ENCODE measurements at places on chromosomes 2 and 18.

GRCh38 chr18:9926977-9927376 is 13.2 kb downstream of the VAPA start:
- DNase-seq, result no peak

GRCh38 chr2:145203891-145204290 is 684.0 kb upstream of the ZEB2 start:
- no peak for DNase-seq

GRCh38 chr2:204407204-204408014 is 137.9 kb upstream of the PARD3B start:
- no peak for DNase-seq

DNA sequence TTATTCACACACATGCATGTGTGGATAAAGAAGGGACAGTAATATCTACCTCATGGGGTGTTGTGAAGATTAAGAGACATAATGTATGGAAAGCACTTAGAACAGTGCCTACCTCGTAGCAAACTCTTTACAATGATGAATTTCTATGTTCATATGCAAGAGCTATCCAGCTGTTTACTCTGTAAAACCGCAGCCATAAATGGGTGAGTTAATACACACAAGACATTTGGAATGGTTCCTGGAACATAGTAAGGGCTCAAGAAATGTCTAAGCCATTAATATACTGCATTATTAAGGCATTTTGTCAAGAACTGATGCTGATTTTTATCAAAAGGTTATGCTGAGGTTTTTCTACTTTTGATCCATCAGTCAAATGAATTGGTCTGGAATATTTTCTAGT is 1076.2 kb downstream of the TSN start:
- no peak for DNase-seq

- no peak for DNase-seq
Measured at GRCh38 chr2:2503864-2504418, 172.9 kb upstream of the MYT1L start.

GRCh38 chr2:12778369-12778768 is 61.6 kb downstream of the TRIB2 start:
- DNase-seq, result no peak

GRCh38 chr2:170917957-170918356 is 11.1 kb upstream of the GORASP2 start:
- no peak for DNase-seq

GRCh38 chr2:883803-884748 is 66.6 kb upstream of the SNTG2 start:
- DNase-seq, result no peak

DNA sequence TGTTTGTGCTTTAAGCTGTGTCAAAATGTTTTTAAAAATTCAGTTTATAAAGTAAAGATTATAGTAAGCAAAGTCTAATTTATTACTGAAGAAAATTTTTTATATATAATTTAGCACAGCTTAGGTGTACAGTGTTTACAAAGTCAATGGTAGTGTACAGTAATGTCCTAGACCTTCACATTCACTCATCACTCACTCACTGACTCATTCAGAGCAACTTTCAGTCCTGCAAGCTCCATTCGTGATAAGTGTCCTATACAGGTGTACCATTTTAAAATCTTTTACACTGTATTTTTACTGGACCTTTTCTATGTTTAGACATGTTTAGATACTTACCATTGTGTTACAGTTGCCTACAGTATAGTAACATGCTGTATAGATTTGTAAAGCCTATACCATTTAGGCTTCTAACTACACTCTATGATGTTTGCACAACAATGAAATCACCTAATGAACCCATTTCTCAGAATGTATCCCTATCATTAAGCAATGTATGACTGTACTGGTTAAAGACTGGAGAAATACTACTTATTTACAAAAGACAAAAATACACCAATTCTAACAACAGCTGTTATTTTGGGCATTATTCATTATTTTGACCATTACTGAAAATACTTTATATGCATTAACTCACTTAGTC is 95.1 kb downstream of the STRN start:
- no peak for DNase-seq

DNA sequence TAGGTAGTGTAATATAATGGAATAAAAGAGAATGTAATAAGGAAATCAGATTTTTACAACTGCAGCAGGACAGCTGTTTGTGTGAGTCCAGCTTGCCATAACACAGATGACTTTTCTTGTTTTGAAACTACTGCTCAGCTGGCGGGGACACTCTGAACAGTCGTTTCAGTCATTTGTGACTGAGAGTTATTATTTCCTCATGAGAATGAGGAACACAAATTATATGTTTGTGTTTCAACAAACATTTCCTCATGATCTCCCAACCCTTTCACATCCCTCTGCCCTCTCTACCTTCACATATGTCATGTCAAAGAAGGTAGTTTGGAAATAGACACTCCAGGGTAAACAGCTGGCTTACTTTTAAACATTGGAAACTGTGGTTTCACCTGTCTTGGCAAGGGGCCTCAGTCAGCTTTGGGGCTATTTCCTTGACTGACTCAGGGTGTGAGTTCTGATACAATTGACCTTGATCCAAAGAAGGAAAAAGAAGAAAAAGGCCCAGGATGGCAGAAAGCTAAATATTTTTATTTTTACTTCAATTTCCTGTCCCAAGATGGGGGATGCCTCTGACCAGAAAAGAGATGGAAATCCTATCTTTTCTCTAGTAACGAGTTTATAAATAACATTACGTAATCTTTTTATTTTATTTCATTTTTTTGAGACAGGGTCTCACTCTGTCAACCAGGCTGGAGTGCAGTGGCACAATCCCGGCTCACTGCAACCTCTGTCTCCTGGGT is 593 bp downstream of the SP140L start:
- no peak for DNase-seq

DNA sequence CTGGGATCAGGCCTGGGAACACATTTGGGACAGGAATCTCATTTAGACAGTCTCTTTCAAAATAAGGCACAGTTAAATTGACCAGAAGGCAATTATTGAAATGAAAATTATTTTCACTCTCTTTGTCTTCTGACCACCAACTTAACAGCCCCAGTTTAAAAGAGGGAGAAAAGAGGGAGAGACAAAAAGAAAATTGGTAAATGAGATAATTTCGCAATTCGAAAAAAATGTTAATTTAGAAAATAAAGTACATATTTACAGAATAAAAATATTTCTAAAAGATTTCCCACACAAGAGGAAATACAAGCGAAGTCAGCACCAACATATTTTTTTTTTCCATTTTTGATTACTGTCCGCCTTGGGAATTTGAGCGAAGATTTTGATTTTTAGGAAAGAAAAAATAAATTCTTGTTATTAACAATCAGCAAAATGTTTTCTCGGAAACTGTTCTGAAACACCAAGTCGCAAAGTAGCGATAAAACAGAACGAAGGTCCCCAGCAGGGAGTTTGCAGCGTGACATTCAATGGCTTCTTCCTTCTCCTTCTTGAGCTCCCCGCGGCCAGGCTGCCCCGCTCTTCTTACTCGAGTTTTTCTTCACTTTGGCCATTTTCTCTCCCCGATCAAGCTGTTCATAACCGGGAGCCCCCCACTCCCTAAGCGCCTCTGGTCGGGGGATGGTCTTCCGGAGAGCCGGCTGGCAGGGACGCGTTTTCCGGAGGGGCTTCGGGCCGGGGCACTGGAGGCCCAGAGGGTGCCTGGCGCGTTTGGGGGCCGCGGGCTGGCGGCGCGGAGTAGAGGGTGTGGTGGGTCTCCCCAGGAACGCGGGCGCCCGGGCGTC is 5.0 kb downstream of the SP9 start:
- no peak for DNase-seq

DNA sequence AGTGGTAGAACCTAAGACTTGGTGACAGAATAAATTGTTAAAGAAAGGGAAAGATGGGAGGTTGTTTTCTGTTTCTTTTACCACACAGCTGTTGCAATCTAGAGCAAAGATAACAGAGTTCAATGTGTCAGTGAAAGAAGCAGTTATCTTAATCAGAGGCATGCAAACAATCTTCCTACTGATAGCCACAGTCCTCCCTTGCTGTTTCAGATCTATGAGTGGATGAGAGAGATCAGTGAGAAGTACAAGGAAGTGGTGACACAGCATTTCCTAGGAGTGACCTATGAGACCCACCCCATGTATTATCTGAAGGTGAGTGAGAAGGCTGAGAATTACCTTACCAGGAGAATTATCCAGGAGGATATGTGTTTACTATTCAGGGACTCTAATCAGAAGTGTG is 15.9 kb downstream of the CPO start:
- no peak for DNase-seq

GRCh38 chr2:82256983-82257632 is 1952.6 kb upstream of the LRRTM1 start:
- no peak for DNase-seq

- no peak for DNase-seq
Measured at GRCh38 chr18:26746826-26747475, 118.6 kb downstream of the AQP4 start.

- no peak for DNase-seq
Measured at GRCh38 chr2:174121175-174121574, 127.2 kb downstream of the OLA1 start.

DNA sequence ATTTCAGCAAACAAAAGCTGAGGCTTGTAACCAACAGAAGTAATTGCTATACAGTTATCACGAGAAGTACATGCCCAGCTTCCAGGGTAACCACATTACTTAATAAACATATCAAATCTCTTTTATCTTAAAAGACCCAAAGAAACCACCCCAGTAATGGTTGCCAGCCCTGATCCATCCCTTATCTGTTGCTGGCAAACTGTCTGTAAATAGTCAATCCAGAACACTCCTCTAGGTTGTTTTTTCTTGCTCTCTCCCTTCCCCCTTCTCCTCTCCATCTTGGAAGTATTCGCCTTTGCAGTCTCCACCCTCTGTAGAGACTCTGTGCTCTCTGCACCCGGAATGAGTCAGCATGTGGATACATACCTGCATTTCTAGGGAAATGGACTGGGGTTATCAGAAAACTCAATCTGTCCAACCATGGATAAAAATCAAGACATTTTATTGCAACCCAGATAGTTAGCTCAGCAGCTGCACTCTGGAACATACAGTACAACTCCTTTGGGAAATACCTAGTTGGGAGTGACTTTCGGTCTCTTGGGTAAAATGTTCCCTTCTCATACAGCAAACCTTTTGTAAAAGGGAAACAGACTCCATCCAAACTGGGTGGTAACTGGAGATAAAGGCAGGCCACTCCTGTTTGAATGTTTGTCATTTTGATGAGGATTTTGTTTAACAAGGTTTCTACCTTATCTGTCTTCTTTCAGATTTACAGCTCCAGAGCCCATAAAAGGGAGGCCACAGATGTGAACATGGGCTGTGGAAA is 123.5 kb upstream of the FOSL2 start:
- DNase-seq, result no peak

DNA sequence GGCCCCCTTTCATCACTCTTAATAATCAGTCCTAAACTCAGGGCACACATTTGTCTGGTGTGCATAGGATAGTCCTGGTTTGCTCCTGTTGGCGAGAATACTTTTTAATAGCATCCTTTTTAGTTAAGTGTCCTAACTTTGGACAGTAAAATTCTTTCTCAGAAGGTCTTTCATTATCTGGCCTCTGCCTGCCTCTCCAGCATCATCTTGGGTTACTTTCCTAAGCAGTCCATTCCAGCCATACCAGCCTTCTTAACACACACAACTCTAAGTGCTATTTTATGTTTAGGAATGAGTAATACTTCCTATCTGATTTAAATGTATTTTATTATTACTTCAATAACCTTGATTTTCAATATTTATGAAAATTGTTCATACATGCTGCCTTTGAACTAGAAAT is 151.0 kb downstream of the ACOXL start:
- DNase-seq, result no peak

- no peak for DNase-seq
Measured at GRCh38 chr2:228938629-228939028, 332.5 kb downstream of the PID1 start.

DNA sequence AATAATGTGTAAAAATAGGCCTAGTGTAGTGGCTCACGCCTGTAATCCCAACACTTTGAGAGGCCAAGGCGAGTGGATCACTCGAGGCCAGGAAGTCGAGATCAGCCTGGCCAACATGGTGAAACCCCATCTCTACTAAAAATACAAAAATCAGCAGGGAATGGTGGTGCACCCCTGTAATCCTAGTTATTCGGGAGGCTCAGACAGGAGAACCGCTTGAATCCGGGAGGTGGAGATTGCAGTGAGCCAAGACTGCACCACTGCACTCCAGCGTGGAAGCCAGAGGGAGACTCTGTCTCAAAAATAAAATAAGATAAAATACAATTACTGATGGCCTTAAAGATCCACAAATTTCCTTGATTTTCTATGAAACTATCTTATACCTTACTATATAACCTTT is 3.8 kb downstream of the ATF2 start:
- no peak for DNase-seq

- no peak for DNase-seq
Measured at GRCh38 chr18:58208207-58208932, 164.3 kb downstream of the NEDD4L start.

GRCh38 chr2:19214682-19215391 is 143.6 kb downstream of the OSR1 start:
- no peak for DNase-seq

DNA sequence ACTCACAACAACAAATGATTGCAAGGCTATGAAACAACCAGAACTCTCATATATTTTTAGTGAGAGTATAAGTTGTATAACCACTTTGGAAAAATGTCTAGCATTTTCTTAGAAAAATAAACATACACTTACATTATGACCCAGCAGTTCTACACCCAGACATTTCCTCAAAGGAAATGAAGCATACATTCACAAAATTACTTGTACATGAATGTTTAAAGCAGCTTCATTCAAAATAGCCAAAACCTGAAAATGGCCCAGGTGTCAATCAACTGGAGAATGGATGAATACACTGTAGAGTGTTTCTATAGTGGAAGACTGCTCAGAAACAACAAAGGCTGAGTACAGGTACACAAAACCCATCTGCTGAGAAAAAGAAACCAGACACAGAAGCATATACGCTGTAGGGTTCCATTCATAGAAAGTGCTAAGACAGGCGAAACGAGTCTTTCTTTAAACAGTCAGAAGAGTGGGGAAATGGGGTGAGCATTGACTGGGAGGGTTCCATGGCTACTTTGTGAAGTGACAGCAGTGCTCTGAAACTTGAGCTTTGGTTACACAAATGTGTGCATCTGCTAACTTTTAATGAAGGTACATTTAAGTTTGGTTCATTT is 799.0 kb downstream of the DCDC2C start:
- no peak for DNase-seq

DNA sequence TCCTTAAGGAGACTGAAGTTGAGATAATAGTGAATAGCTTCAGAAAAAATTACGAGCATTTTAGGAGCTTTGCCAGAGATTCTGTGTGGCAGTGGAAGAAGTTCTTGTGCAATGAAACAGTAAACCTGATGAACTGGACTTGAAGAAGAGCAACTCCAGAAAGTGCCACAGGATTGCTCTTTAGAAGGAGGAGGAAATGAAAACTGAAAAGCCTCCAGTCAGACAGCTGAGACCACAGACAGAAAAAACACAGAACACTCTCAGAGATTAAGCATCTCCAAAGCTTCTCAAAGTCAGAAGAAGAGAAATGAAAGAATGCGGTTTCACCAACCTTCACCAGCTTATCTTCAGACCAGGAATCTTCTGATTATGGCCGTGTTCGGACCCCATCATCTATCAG is 329.7 kb upstream of the CNTNAP5 start:
- no peak for DNase-seq

- no peak for DNase-seq
Measured at GRCh38 chr2:30732376-30732775, 74.9 kb downstream of the CAPN13 start.
